ENCODE measurements at places on chromosomes 7 and 10.

- DNase-seq, result no peak
These were observed 178.3 kb upstream of the AUTS2 start for GRCh38 chr7:69419934-69420333.

DNA sequence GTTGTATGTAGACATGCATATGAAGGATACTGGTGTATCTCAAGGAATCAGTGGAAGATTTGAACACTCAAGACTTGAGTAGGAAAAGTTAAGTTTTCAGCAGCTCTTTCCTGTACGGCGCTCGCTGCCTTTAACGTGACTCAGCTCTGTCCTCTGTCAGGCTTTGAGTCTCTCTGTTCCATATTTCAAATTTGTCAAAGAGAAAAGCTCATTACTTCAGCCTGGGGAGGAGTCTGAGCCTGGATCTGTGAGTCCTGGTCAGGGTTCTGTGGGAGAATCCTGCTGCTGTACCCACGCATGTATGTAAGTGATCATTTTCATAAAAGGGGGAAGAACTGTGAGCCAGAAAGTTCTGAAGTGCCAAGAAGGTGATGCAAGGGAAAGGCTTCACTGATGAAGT, 13.8 kb upstream of the MPP7 start:
- no peak for DNase-seq

GRCh38 chr7:23476286-23477156, 6.2 kb upstream of the IGF2BP3 start:
- no peak for DNase-seq

DNA sequence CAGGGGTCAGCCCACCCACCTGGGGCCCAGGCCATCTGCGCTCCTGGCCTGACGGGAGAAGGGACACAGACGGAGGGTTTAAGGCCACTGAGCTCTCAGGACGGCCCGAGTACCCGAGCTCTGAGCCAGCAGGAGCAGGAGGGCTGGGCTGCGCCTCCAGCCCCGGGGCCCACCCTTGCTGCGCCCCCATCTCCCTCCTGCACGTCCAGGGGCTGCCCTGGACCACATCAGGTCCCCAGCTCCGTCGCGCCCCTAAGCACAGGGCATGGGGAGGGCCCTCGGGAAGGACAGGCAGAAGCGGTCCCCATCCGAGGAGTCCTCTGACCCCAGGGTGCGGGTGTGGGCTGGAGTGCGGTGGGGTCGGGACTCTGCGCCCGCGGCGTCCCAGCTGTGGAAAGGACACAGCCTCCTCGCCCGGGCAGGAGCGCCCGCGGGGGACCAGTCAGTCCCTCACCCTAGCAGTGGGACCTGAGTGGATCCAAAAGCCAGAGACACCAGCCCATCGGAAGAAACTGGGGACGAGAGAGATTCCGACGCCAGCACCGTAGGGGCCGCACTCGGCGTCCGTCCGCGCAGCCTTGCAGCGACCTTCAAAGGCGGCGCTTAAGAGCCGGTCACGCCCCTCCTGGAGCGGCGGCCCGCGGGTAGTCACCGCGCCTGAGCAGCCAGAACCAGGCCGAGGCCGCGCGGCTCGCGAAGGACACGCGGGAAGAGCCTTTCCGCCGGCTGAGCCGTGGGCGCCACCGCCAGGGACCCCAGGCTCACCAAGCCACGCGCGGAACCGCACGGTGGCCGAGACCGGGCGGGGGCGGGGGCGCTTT, 15.9 kb downstream of the CAMK2B start:
- DNase-seq, result no peak

- peak; percentile 27 for DNase-seq
These were observed 126.5 kb upstream of the JCAD start for GRCh38 chr10:30185916-30186315.

DNA sequence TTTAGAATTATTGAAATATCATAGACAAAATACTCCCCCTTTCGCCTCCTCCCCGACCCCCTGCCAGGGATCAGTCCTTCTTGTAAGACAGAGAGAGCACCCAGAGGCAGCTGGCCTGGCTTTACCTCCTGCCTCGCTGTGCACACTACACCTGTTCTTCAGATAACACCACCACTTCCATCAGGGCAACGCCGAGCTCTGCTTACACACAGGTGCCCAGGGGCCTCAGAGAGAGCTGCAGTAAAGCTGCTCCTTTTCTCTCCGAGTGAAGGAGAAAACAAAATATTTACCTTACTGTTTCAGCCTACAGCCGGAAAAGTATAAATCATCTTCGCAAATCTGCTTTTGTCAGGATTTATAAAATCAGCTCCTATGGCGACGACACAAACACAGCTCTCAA, 80.7 kb downstream of the HIPK2 start:
- no peak for DNase-seq

DNA sequence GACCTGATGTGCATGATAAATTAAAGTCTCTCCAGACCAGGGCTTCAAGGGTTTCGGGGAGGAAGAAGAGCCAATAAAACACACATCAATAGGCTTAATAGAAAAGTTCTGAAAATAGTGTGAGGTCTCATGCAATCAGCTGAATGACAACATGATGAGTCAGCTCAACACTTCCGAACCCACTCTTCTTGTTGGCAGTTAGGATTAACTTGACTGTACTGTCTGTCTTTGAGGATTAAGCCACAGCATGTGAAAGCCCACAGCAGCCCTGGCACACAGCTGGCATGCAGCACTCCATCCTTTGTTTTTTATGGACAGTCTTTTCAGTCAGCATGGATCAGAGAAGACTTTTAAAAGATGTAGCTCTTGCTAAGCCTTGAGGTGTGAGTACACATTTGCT, 526.9 kb upstream of the VSTM2A start:
- DNase-seq, result no peak

- no peak for DNase-seq
These were observed 1.9 kb downstream of the FOXK1 start for GRCh38 chr7:4683884-4684565.

GRCh38 chr10:102598243-102598642, 46.0 kb upstream of the TRIM8 start:
- no peak for DNase-seq

- no peak for DNase-seq
These were observed 205.9 kb upstream of the SVIL start for GRCh38 chr10:29840516-29841276.

GRCh38 chr7:112421666-112422486, 28.4 kb upstream of the IFRD1 start:
- DNase-seq, result no peak

GRCh38 chr10:95343573-95343972, 52.8 kb upstream of the PDLIM1 start:
- no peak for DNase-seq

DNA sequence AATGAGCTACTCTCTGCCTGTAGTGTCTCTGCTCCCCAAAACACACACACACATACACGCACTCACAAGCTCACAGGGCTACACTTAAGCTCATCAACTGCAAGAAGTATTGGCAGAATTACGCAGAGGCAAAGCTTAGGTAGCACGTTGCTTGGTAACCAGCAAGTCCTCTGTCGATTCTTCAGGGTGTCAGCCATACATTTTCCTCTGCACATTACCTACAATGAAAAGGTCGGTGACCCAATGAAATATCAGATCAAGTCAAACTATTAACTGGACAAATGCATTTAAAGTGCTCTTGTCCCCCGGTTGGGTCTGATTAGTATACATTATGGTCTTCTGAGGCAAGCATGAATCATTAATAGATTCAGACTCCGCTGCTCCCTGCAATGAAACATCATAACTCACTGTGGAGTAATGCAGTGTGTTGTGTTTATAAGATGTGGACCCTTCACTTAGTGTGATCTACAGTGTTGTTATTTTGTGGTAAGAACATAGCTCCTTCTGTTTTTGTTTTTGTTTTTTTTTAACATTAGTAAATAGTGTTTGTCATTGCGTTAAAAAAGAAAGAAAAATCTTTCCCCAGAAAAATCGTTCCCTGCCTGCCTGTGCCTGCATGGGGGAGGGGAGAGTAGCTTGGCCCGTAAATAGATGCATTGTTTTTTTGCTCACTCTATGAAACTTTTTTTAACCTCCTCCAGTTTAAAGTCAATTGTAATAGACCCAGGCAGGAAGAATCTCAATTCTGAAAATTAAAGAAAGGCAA, 325.5 kb downstream of the SFMBT2 start:
- DNase-seq, result no peak

GRCh38 chr10:34941471-34942357, 126.6 kb upstream of the PARD3 start:
- no peak for DNase-seq

DNA sequence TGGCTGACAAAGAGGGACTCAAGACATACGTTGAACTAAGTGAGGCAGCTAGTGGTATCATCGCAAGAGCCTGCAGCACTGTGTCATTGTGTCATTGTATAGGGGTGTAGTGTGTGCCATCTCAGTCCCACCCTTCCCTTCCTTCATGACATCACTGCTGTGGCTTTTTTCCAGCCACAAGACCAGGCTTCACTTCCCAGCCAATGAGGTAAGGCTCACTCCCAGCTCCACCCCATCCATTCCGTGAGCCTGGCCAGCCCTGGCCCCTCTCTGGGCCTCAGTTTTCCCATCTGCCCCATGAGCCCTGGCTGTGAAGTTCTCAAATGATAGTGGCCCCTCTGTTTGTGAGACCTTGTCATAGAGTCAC, 134.3 kb upstream of the ZMIZ1 start:
- DNase-seq, result no peak

- no peak for DNase-seq
These were observed 816 bp upstream of the LRRC4 start for GRCh38 chr7:128031901-128032604.

DNA sequence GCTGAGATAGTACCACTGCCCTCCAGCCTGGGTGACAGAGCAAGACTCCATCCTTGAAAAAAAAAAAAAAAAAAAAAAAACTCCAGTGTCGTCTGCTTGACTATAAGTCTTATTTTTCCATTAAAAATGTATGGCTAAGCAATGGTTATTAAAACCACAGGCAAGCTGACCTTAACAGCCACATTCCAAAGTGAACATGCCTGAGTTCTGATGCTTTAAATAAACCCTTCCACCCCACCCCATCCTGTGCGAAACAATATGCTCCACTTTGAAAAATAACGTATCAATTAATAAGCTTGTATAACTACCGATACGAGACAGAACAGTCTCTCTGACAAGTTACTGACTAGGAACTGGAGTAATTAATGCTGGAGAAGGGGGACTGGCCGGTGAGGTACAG, 63.7 kb downstream of the LARP4B start:
- DNase-seq, result no peak

GRCh38 chr10:104894681-104895080, 253.6 kb downstream of the SORCS3 start:
- no peak for DNase-seq

DNA sequence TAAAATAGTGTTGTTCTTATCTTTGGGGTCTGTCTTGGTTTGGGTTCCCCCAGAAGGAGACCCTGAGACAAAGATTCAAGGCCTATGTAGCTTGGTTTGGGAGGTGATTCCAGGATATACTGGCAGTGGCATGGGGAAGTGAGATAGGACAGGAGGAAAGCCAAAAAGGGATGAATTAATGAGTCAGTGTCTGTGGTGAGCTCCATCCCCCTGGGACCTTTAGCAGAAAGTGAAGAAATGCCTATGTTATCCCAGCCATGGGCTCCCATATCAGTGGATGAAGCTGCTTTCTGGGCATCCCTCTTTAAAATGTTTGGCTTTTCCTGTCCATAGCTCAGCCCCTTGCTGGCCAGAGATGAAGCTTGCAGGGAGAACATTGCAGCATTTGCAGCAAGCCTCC, 217.0 kb upstream of the CTBP2 start:
- DNase-seq, result no peak

- no peak for DNase-seq
These were observed 70.4 kb upstream of the FZD8 start for GRCh38 chr10:35712486-35712885.

- no peak for DNase-seq
These were observed 164.3 kb downstream of the CELF2 start for GRCh38 chr10:11181978-11182377.

DNA sequence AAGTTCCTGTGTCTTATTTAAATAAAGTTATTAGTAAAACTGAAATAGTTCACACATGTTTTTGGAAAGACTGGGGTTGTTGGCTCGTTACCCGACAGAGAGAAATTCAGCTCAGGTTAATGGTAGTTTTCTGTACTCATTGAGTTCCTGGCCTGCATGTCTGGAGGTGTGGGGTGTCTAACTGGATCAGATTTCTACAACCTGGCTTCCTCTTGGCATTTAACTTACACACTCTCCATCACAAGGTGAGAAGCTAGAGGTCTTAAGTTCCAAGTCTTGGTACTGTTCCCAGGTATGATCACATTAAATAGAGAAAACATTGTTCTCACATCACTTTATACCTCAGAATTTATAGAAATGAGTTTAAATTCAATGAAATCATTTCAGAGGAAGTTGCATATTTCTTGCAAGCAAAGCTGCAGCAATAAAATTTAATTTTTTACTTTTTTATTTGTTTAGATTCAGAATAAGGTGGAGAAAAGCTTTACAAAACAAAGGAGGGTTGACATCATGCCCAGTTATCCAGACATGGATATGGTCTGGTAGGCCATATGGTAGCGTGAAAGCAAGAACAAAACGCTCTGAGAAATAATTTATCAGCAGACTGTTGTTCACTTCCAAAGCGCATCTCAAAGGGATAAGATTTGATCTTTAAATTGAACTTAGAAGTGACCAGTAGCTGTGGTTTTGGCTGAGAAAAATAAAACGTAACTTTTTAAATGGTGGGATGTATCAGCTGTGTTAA, 120.6 kb downstream of the GLCCI1 start:
- no peak for DNase-seq

GRCh38 chr10:75826846-75827245, 395.4 kb downstream of the LRMDA start:
- no peak for DNase-seq

- no peak for DNase-seq
These were observed 225.4 kb downstream of the DKK1 start for GRCh38 chr10:52539463-52539862.

DNA sequence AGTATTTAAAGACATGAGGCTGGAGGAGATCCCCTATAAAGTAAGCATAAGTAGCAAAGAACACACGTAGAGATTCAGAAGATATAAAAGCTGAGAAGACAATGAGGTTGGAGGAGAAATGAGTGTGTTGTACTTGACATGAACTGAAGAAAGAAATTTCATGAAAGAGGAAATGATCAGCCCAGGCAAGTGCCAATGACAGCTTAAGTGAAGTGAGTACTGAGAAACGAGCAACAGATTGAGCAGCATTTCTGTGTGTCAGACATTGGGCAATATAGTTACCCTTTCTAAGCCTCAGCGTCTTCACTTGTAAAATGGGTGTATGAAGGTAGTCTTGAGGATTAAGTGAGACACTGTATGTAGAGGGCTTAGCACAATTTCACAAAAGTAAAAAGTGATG, 4.8 kb upstream of the LIPA start:
- DNase-seq, result no peak

DNA sequence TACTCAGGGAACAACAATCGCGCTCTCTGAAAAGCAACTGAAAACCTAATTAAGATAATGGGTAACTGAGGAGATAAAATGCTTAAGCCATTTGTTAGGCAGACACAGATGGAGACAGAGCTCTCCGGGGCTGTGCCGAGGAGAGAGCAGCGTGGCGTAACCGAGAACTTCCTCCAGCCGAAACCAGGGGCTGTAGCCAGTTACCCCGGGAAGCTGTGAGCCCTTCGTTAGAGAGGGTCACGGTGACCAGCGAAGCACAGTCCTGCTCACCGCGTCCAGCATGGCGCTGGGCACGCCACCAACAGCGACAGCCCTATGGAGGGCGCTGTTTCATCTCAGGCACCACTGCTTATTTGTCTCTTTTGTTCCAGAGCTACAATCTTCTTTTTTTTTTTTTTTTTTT, 16.1 kb downstream of the PAPOLB start:
- DNase-seq, result no peak

GRCh38 chr7:20438694-20439376, 108.1 kb downstream of the ITGB8 start:
- no peak for DNase-seq

Data from HS-27A (cell line).